Fibroblast of skin of left quadriceps (primary cell): ENCODE measurements at places on chromosomes 4 and X.

- DNase-seq = no peak
Observed at GRCh38 chr4:143406523-143406922, 69.8 kb downstream of the GAB1 start.

GRCh38 chr4:82499738-82500434, 61.9 kb downstream of the TMEM150C start:
- DNase-seq = no peak

DNA sequence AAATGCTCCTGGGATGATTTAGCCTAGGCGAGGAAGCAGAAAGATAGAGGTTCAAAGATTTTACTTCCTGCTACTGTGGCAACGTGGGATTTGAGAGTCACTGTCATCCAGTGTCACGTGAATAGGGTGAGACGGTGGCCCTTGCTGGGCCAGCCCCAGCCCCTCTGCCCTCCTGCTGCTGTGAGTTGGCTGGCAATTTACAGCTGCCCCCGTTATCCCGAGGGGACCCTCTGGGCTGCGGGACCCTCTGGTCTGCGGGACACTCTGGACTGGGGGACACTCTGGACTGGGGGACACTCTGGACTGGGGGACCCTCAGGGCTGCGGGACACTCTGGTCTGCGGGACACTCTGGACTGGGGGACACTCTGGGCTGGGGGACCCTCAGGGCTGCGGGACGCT, 765.4 kb downstream of the TRIML1 start:
- DNase-seq = no peak

DNA sequence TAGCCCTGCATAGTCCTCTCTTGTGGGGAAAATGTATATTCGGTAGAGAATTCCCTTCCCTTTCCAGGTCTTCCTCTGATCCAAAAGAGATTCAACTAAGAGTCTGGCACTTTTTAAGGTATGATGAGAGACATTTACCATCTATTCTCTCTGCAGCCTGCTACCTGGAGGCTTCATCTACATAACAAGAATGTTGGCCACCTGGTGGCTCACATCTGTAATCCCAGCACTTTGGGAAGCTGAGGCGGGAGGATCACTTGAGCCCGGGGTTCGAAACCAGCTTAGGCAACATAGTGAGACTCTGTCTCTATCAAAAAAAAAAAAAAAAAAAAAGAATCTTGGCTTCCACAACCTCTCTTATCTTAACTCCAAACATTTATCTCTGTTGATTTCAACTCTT, 40.4 kb upstream of the NOCT start:
- DNase-seq = no peak

DNA sequence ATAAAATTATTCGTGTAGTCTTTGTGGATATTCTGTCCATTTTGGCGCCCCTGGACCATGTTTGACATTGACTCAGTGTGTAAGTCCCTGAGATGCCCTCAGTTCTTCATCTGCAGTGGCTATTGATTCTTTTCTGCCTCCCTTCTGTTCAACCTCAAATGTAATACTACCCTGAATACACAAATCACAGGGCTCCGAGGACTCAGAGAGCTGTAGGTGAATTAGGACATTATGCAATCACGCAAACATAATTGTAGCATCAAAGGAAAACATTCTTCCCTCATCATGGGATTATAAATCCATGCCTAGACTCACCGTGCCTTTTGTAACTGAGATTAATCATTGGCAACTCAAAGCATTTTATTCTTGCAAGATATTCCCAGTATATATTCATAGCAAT, 161.4 kb upstream of the PACRGL start:
- DNase-seq = no peak

DNA sequence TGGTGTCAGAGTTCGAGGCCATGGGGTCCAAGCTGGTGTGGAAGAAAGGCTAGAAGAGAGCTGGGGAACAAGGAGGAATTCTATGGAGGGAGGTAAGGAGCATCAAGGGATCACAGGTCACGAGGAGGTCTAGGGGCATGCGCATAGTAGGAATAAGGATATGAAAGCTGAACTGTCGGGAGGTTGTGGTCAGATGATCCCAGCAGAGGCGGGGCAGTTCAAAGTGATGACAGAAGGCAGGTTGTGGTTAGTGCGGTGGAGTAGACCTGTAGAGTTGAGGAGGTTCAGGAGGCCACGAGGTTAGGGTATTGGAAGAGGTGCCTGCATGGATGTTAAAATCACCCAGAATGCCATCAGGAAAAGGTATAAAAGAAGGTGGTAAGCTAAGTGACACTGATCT, 156.3 kb downstream of the TMEM164 start:
- DNase-seq = no peak

DNA sequence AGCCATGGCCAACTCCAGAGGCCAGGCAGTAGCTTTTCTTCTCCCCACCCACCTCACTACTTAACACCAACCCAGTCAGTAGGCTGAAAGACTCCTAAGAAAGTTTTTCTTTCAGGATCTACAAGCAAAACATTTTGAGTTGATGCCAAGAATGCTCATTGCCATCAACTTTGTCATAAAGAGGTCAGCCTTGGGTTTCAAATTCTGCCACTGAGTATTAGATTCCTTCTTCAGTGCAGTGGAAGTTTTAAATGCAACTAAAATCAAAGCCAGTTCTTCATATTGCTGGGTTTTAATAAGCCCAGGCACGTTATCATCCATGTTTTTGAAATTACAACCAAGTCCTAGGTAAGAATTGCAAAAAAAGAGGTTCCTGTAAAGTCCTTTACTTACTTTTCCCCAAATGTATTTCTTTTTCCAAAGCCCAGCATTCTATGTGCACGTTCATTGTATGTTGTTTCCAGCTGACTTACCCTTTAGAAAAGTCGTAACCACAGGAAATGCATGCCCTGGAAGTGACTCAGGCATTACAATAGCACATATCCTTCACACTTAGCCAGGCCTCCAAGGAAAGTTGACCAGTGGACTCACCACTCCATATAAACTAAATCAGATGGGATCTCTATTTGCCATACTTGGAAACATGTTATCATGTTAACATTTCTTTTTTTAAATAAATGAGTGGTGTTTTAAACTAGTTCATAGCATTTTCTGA, 229.9 kb downstream of the SOX3 start:
- DNase-seq = no peak

DNA sequence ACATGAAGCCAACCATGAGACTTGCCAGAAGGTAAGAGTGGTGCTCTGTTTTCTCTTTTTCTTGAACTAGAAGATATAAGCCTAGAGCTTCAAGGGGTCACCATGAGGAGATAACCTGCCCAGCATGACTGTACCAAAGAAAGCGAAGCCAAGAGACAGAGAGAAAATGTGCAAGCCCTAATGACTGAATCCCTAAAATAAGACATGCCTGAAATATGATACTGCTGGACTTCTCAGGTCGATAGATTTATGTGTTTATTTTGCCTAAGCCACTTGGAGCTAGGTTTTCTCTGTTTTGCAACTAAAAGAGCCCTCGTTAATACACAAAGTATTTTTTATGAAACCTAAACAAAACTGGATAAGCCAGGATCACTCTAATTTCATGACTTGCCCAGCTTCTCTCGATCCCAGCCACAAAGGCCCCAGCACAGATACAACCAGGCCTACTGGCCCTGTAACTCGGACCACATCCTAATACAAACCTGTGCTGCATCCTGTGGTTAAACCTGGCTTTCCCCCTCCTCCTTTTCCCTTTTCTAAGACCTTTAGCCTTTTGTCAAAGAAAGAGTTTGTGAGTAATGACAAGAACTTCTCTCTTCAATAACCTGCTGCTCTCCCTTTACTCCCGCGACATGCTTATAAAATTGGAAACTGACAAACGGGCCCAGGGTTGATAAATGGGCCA, 185.8 kb downstream of the APBB2 start:
- DNase-seq = peak; percentile 20

- peak; percentile 20 for DNase-seq
Observed at GRCh38 chr4:166594326-166594946, 639.9 kb downstream of the SPOCK3 start.

- DNase-seq = no peak
Observed at GRCh38 chrX:110743679-110744340, 51.8 kb downstream of the CHRDL1 start.

DNA sequence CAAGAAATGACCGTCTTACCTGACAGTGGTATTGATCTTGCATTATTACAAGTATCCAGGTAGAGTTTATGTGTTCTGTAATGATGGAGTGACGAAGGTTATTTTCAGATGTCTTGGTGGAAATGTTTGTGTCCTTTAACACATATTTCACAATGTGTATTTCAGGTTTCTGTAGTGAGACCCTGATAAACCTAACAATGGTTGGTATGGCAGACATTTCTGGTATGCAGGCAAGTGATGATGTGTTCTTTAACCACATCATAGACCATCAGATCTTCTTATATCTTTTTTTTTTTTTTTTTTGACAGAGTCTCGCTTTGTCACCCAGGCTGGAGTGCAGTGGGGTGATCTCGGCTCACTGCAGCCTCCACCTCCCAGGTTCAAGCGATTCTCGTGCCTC, 14.6 kb upstream of the ATXN3L start:
- DNase-seq = no peak

GRCh38 chr4:54185866-54186265, 43.2 kb upstream of the PDGFRA start:
- DNase-seq = no peak

- DNase-seq = no peak
Observed at GRCh38 chrX:41923978-41924683, 777 bp upstream of the CASK start.

GRCh38 chr4:109721033-109721432, 8.8 kb downstream of the PLA2G12A start:
- no peak for DNase-seq

DNA sequence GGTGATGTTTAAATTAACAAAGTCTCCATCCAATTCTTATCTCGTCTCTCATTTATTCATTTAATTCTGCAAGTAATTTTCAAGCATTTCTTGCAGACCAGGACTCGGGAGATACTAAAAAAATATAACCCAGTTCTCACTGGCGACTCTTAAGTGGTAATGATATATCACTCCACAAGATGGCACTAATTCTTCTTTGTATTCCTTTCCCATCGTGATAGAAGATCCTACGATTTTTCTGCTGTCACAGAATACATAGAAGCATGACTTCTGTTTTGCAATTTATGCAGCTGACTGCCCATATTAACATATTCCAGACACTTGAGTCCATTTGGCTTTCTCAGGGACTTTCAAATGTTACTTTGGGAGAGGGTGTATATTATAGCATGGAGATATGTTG, 64.0 kb upstream of the FGF13 start:
- no peak for DNase-seq

DNA sequence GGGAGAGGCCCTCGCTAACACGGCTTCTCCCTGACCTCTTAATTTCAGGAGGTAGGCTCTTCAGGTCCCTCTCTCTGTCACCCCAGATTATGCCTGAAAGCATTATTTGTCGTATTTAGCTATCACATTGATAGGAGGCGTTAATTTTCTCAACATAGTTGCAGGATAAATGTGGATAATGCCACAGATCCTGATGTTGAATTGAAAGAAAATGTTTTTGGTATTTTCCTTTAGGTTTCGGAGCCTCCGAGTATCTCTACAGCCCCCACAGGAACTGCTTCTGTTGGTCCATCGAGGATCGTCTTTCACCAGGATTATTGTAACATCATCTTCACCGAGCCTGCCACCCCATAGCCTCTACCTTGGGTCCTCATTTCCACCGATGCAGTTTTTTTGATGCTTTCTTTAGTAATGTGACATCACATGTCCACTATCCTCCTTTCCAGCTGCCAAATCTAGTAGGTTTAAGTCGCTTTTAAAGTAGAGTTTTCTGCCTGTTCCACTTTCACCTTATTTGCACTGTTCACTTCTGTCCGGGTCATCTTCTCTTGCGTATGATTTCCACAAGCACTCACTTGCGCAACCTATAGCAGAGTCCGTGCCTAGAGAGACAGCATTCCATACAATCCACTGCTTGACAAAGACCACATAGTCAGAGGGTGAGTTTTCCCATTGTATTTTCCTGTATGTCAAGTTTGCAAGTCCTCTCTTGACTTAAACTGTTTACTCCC, 665 bp downstream of the TIGD2 start:
- DNase-seq = peak; percentile 87

GRCh38 chr4:182644683-182645050, 272.5 kb downstream of the DCTD start:
- DNase-seq = peak; percentile 47

- no peak for DNase-seq
Observed at GRCh38 chr4:112515198-112516065, 548 bp downstream of the NEUROG2 start.

GRCh38 chr4:130025701-130026100, 929.7 kb downstream of the C4orf33 start:
- DNase-seq = no peak

DNA sequence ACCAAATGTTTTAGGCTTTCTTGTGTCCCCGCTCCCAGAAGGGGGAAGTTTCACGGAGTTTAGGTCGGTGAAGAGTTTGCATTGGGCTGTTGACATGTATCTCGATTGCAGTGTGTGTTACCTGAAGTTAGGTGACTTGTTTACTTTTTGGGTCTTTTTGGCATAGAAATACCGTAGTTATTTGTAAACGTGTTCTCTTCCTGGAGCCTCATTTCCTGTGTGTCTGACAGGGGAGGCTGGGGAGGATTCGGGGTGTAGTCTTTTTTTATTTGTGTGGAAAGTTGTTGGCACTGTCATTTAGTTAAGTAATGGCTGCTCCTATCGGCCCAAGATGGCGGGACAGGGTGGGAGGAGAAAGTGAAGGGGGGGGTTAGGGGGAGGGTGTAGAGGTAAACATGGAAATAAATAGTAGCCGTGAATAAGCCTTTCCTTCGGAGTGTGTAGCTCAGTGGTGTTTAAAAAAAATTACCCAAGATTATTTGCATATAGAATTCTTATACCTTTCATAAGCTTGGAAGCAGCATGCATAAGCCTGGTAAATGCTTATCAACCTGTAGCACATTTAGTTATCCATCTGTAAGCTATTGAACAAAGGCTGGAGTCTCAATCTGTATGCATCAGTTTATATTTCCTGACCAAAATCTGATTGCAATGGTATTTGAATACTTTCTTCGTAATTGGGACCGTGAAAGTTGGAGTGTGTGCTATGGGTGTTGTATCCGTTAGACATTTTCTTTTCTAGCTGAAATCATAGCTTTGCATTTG, 1.6 kb downstream of the KDM6A start:
- DNase-seq = no peak

DNA sequence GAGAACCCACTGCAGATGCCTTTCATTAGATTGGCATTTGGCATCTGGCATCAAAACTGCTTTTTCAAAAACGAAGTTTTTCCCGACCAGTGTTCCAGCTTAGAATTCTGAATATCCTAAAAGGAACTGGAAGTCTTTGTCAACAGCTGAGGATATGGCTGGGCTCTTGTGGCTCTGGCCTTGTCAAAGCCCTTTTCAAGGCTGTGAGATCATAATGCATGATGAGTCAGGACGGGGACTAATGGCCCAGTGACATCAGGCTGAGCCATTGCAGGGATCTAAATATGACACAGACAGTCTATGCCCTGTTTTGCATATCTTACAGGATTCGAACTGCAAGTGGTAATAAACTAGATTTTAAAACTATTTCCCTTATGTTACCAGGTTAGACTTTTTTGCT, 306.4 kb downstream of the PTTG2 start:
- DNase-seq = no peak
